Mesenteric fat pad (tissue), 1 donor: ENCODE measurements at places on chromosomes 3 and 15.

- DNase-seq, result peak; percentile 67
Observed at GRCh38 chr3:42043099-42043813, 47.9 kb upstream of the TRAK1 start.

- no peak for DNase-seq
Observed at GRCh38 chr3:94694894-94695293, 632.0 kb downstream of the NSUN3 start.

DNA sequence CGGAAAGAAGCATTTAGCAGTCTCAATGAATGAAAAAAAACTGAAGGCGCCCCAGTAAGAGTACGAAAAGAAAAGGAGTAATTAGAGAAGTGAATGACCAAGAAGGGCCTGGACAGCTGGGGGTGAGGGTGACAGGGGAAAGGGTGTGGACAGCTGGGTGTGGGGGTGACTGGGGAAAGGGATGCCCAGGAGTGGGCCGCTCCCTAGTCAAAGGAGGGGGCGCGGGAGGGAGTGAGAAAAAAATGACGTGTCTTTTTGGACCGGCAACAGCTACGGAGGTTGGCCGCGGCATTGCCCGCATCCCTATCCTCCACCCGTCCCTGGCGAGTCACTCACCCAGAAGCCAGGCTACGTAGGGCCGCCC, 274 bp upstream of the ZCWPW2 start:
- DNase-seq, result no peak

- no peak for DNase-seq
Observed at GRCh38 chr3:124497487-124497886, 232.8 kb upstream of the UMPS start.

- DNase-seq, result no peak
Observed at GRCh38 chr3:37813403-37813802, 48.3 kb upstream of the CTDSPL start.

GRCh38 chr3:49199900-49200281, 28.5 kb downstream of the KLHDC8B start:
- no peak for DNase-seq

- no peak for DNase-seq
Observed at GRCh38 chr3:155018621-155019330, 61.3 kb upstream of the MME start.

- DNase-seq, result no peak
Observed at GRCh38 chr3:184334470-184335158, 2.8 kb upstream of the FAM131A start.

GRCh38 chr3:143455480-143455879, 335.9 kb downstream of the CHST2 start:
- no peak for DNase-seq

GRCh38 chr15:75721923-75722870, 9.5 kb upstream of the CSPG4 start:
- DNase-seq, result no peak

- DNase-seq, result no peak
Observed at GRCh38 chr3:49644684-49645083, 29.5 kb upstream of the APEH start.

GRCh38 chr3:144583871-144584270, 612.2 kb downstream of the DIPK2A start:
- no peak for DNase-seq

- DNase-seq, result no peak
Observed at GRCh38 chr3:48716508-48716981, 476 bp downstream of the IP6K2 start.

GRCh38 chr3:196842567-196843434, 24.9 kb upstream of the SENP5 start:
- DNase-seq, result no peak

DNA sequence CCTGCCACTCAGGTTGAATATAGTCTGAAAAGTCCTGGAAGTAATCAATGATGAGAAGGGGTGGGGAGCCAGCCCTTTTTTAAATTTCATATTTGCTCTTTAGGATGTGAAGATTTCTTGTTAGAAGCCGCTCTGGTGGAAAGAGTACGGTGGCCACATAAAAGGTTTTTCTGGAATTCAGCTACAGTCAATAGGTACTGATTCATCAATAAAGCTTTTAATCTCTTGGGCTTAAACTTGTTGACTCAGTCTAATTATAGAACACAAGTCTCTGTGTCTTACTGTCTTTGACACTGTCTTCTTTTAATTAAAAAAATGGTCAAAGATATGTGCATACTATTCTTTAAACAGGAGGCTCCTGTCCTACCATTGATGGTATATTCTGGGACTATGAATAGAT, 99.9 kb upstream of the TP63 start:
- DNase-seq, result no peak

- no peak for DNase-seq
Observed at GRCh38 chr15:94972314-94972713, 741.0 kb downstream of the MCTP2 start.

GRCh38 chr15:90579213-90579612, 49.5 kb downstream of the CRTC3 start:
- DNase-seq, result no peak

GRCh38 chr3:105970283-105970682, 101.5 kb upstream of the CBLB start:
- no peak for DNase-seq

- DNase-seq, result no peak
Observed at GRCh38 chr3:45491344-45491743, 103.0 kb downstream of the LARS2 start.

DNA sequence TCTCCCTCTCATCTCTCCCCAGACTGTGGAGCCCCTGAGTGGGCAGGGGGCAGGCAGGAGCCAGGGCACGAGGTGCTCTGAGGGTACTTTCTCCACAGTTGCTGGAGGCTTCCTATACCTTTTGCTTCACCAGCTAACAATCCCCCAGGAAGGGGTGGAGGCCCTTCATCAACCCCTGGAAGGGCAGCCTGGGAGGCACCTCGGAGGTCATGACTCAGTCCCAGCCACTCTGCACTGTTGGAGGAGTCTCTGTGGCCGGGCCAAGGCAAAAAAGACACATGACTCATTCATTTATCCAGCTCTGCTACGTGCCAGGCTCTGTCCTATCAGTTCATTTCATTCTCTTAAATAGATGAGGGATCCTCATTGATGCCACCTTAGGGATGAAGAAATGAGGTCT, 15.6 kb upstream of the KY start:
- no peak for DNase-seq

GRCh38 chr3:22907161-22907780, 295.9 kb upstream of the UBE2E2 start:
- no peak for DNase-seq
